ENCODE measurements at places on chromosomes 5 and 9. TPM values are rescaled to one million over a fixed set of nuclear protein-coding genes. Genes with fewer than 3 reads are reported as not detected.

GRCh38 chr9:133140174-133140505, 19.1 kb upstream of the RALGDS start:
- H3K27ac ChIP-seq: no peak overlapping the region
- H3K4me3 ChIP-seq: no peak overlapping the region
- no peaks in the 10 kb centered on the region for H3K27me3 ChIP-seq
- H3K4me1 ChIP-seq: peaks cover 19% of the 10 kb centered on the region
- no peak for DNase-seq

DNA sequence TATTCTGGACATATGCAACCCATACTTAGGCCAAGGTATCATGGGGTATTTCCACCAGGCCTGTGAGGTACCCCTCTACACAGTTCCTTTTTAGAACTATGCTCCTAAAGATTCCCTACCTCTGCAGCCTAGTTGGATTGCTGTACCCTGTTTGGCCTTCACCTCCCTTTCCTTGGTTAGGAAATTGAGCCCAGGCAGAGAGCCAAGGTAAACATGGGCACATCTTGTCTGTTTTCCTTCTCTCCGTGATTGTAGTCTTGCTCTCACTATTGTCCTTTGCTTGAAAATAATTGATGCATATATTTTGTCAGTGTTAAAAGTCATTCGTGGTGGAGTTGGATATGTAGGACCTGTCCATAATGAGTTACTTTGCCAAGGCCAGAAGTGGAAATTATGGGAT, 26.7 kb downstream of the BDP1 start:
- H3K27ac ChIP-seq: peak overlapping the region; percentile 71
- no peak overlapping the region for H3K4me3 ChIP-seq
- peak; percentile 95 for DNase-seq
- H3K27me3 ChIP-seq: no peaks in the 10 kb centered on the region

- no peak overlapping the region for H3K4me3 ChIP-seq
- H3K27me3 ChIP-seq: no peaks in the 10 kb centered on the region
- DNase-seq: no peak
- no peaks in the 10 kb centered on the region for H3K4me1 ChIP-seq
- peaks cover 7% of the 10 kb centered on the region for H3K36me3 ChIP-seq
Measured at GRCh38 chr5:139705191-139705590, 57.0 kb downstream of the CXXC5 start.

- no peaks in the 10 kb centered on the region for H3K36me3 ChIP-seq
- DNase-seq: no peak
Measured at GRCh38 chr5:123199527-123199926, 110.5 kb downstream of the PRDM6 start.

Gene HSD17B3
- total RNA-seq: 0.74 TPM
